ENCODE measurements at places on chromosomes 4 and X.

DNA sequence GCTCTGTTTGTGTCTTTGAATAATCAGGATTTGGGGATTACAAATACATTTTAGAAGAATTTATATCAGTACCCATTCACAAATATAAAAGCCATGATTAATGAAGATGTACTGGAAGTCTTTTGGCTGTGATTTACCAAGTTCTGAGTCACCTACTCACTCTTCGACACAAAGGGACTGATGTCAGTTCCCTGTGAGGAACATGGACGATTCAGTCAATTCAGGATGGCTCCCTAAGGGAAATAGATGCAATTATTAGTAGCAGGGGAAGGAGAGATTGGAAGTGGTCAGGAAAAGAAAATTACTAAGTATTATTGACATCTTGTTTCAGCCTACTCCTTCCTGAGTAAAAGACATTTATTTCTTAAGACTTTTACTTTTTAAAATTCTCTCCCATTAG lies 550.7 kb upstream of the SLIT2 start:
- DNase-seq, result no peak

- no peak for DNase-seq
Observed at GRCh38 chrX:3680459-3680858, 33.0 kb downstream of the PRKX start.

DNA sequence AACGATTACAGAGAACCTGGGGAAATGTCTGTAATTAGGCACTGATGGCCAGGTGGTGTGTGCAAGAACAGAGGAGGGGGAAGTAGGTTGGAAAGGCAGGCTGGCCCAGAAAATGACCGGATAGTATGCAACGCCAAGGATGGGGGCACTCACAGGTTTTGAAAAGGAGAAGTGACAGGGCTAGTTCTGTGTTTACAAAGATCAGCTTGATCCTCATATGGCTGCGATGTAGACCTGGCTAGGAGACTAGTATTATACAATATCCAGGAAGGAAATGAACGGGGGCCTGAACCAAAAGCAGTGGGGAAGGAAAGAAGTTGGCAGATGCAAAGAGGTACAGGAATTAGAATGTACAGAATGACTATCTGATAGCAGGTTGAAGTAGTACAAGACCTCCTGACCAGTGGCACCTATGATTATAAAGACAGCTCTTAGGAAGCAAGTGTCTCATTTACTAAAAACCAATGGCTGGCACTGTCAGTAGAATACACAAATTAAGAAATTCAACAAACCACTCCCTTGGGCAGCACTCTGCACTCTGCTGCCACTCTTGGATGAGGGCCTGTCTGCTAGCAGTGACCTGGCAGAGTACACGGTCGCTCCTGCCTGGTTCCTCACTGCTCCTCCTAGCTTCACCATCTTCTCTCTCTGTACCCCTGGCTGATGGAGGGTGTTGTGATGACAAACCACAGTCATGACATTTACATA lies 14.1 kb downstream of the MFAP3L start:
- no peak for DNase-seq

- DNase-seq, result no peak
Observed at GRCh38 chrX:123959281-123960063, 2.0 kb upstream of the STAG2 start.

GRCh38 chr4:27007507-27007906 lies 146.9 kb downstream of the STIM2 start:
- DNase-seq, result no peak
